ENCODE measurements at places on chromosomes 4 and X.
A peak's percentile ranks its signal among the peaks of the same experiment; 100 is the strongest.

- DNase-seq: no peak
Observed at GRCh38 chr4:17064959-17065358, 166.5 kb upstream of the LDB2 start.

DNA sequence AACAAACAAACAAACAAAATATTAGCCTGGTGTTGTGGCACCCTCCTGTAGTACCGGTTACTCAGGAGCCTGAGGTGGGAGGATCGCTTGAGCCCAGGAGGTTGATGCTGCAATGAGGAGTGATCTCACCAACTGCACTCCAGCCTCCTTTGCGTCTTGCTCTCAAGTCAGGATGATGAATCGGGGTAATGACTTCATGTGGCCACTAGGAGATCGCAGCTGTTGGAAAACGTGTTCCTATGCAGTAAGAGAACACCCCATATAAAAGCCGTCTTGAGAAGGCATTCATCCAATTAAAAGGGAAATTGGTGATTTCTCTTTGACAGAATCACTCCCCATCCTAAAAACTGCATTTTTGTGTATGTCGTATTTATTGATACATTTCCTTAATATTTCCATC lies 6.9 kb downstream of the CCNB3 start:
- DNase-seq: no peak

- DNase-seq: no peak
Observed at GRCh38 chrX:24110069-24110468, 39.5 kb upstream of the ZFX start.

DNA sequence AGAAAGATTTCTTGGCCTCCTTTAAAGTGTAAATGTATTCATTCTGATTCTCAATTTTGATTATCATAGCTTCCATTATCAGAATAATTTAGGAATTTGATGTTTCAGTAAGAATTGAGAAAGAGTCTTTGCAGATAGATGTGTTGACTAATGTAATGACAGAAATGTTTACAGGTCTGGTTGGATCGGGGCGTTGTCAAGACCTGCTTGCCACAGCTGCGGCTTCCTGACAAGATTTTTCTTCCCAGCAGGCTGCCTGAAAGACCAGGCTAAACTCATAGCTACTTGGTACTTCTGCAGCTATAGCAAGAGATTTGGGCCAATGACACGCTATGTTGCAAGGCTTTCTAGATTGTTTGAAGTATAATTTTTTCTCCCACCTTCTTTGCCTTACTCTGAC lies 91.5 kb upstream of the ANKRD50 start:
- no peak for DNase-seq

DNA sequence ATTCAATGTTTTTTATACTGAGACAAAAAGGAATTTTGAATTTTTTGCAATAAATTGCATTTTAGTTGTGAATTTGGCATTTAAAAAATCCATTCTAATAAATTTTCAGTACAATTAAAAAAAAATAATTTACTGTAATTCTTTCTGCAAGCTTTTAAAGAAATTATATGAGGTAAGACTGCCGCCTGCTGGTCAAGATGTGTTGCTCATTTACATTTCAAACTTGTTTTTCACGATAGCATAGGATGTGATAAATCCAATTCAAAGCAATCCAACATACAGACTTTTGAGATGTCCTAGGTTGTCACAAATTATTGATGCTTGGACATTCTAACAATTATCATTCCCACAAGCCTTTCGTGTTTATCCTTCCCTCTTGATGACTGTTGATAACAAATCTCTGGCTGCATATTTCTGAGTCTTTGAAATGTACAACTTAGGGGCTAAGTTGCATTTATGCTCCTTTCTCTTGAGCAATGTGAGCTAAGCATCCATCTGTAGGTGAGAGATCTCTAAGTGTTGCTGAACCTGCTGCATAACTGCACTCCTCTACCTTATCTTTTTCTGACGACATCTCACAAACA lies 21.7 kb upstream of the MFAP3L start:
- peak; percentile 64 for DNase-seq

DNA sequence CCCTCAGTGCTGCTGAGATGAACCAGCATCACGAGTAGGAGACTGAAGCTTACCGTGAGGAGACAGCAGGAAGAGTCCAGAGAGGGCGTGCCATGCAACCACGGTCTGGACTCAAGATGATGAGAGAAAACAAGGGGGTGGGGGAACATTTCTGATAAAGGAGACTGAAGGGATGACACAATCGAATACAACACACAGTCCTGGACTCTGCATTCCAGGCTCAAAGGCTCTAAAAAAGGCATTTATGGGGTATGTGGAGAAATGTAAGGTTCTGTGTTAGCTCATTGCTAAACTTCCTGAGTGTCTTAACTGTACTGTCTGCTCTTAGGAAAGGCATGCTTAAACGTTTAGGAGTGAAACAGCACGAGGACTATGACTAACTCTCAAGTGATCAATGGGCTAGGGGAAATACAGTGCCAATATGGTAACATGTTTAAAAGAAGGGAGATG lies 20.6 kb upstream of the IRAK1 start:
- DNase-seq: no peak

DNA sequence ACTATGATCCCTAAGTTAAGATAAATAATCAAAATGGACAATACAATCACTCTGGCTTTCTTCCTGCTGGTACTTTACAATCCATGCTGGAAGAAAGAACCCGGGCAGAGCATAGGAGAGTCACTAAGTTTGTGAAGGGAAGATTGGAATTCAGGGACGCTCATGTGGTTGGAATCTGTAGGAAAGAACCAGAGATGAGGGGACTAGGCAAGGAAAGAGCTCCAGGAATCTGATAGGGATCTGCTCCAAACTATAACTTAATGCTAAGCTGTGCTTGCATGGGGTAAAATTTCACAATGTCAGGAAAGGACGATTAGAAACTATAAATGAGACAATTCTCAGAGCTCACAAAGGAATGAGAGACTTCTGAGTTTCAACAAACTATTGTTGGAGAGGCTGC lies 167.5 kb downstream of the ADGRA3 start:
- no peak for DNase-seq

DNA sequence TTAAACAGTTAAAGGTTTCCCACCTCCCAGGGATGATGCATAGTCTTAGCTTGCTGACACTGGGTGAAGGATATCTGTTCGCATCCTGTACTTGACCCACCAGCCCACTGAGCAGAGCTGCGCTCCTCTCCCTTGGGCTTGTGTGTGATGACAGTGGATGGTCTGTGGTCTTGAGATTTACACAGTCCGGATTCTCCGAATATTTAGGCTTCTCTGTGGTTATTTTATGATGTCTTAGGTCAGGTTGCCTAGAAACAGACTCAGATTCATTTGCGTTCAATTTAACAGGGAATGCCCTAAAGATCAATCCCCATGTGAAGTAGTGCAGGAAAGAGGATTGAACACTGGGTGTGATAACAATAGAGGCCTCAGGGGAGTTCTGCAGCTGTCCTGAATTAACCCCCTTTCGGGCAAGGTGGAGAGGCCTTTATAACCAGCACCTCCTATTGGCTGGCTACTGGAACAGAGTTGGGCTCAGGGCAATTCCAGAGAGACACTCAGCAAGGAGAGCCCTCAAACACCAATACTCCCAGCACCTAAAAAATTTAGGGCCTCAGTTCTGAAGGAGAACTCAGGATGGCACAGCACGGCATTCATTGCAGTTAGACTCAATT lies 653.2 kb upstream of the GALNT7 start:
- no peak for DNase-seq

GRCh38 chr4:128596853-128597252 lies 212.6 kb upstream of the JADE1 start:
- DNase-seq: no peak

- DNase-seq: no peak
Observed at GRCh38 chr4:176752191-176752749, 40.5 kb downstream of the VEGFC start.

GRCh38 chr4:24837336-24837735 lies 42.0 kb downstream of the SOD3 start:
- no peak for DNase-seq

DNA sequence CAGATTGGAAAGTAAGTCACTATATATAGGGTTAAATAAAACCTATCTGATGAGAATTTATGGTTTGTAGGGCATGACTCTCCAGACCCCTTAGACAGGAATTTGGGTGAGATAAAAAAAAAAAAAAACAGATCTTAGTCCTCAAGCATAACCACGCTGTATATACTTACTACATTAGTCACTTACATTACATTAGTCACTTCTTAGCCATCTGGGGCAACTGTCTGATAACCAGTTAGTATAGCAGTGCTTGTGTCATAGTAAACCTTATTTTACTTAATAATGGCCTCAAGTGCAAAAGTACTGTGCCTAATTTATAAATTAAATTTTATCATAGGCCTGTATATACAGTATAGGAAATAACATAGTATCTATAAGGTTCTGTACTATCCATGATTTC lies 60.2 kb upstream of the RPS6KA6 start:
- no peak for DNase-seq

Data from posterior cingulate gyrus (tissue), 11 donors.